ENCODE measurements at places on chromosomes 16 and 17.

DNA sequence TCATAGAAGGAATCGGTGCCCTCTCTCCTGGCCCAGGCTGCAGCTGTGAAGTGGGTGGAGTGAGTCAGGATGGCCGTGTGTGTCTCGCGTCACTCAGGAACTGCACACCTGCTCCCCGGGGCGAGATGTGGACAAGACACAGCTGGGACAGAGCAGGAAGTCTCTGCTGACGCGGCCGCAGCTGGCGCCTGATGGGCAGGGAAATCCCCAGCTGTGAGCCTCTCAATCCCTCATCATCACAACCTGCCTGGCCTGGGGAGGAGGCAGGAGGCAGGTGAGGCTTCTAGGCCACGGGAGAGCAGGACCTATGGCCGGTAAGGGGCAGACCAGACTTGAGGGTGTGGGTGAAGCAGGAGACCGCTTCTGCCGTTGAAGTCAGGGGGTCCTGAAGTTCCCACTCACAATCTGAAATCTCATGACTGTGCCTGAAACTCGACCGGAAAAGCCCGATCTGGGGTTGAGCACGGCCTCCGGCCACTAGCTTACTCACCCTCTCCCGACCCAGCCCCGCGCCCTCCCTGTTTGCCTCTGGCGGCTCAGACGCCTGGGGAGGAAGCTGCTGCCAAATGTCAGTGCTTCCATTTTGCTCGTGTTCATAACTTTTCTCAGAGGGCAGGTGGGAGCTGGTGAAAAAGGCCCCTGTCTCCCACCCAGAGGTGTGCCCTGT is 1.1 kb upstream of the TRPV3 start:
- DNase-seq: peak; percentile 54

DNA sequence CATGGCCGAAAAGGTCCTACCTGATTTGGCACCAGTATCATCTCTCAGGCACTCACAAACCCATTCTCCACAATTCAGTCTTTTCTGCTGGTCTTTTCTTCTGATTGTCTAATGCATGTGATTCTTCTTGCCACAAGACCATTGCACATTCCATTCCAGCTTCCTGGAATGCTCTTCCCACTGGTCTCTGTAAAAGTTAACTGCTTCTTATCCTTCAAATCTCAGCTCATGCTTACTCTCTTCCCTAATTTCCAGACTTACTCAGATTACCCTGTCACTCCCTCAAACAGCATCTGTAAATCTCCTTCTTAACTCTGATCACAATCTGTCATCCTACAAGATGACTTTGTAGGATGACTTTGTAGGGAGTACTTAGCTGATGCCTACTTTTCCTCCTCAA is 320.2 kb downstream of the MAP2K6 start:
- DNase-seq: no peak

DNA sequence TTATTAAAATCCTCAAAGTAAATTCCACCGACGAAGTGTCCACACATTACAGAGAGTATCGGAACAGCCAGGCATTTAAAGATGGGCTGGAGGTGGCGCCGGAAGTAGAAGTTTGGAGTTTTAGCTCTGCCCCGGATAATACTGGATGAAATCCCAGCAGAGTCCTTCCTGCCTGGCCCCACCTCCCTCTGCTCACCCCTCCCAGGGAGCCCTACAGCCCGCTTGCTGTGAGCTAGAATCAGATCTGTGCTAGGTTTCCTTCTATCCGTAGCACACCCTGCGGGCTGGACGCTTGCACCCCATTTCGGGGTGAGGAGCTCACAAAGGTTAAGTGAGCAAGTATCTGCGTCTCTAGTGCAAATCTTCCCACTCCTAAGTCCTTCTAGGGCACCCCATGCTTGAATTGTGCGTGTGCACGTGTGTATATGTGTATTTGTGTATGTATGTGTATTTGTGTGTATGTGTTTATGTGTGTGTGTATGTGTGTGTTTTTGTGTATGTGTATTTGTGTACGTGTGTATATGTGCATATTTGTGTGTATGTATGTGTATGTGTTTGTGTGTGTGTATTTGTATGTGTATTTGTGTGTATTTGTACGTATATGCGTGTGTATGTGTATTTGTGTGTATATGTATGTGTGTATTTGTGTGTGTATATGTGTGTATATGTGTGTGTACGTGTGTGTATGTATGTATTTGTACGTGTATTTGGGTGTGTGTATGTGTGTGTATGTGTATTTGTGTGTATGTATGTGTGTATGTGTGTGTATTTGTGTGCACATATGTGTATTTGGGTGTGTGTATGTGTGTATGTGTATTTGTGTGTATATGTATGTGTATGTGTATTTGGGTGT is 61.4 kb downstream of the HAPSTR1 start:
- DNase-seq: no peak

DNA sequence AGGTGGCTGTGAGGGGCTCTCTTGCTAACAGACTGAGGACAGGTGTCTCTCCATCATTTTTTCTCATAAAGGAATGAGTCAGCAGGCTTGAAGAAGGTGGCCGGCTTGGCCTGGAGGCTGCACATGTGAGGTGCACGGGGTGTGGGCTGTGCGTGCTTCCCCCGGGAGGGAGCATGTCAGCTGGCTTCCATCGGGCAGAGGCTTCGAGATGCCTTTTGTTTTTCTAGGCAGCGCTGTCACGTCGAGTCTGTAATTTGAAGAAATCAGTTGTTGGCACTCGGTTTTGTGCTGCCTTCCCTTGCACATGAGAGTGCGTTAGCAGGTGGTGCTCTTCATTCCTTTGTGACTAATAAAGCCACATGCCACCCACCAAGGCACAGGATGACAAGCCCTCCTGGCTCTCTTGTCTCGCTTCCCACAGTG is 89.7 kb downstream of the NPIPB11 start:
- no peak for DNase-seq

DNA sequence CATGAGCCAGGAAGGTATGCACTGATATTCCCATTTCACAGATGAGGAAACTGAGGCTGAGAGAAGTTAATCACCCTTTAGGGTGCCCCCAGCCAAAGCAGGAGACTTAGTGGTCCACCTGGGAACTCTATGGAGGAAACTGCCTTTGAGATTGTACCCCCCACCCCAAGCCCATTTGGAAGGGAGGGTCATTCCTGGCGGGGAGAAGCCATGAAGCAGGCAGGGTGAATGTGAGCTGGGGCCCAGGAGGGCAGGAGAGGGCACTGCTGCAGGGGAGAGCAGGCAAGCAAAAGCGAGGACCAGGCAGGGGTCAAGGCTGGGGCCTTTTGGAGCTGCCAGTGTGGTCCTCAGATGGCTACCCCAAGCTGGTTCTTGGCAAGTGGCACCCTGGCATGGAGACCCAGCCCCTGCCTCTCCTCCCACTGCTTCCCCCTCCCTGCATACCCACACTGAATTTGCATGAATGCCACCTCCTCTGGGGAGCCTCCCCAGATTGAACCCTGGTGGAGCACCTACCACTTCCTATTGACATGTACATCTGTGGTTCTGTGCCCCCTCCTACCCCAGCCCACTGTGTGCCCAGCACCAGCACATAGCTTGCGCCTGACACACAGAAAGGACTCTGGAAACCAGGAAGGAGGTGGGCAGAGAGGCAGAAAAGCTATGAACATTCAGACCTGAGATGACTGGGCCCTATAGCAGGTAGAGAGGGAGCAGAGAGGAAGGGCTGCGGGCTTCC is 965 bp upstream of the TMC6 start:
- peak; percentile 56 for DNase-seq

- DNase-seq: no peak
These were observed 58.9 kb downstream of the IL21R start for GRCh38 chr16:27460663-27461482.

DNA sequence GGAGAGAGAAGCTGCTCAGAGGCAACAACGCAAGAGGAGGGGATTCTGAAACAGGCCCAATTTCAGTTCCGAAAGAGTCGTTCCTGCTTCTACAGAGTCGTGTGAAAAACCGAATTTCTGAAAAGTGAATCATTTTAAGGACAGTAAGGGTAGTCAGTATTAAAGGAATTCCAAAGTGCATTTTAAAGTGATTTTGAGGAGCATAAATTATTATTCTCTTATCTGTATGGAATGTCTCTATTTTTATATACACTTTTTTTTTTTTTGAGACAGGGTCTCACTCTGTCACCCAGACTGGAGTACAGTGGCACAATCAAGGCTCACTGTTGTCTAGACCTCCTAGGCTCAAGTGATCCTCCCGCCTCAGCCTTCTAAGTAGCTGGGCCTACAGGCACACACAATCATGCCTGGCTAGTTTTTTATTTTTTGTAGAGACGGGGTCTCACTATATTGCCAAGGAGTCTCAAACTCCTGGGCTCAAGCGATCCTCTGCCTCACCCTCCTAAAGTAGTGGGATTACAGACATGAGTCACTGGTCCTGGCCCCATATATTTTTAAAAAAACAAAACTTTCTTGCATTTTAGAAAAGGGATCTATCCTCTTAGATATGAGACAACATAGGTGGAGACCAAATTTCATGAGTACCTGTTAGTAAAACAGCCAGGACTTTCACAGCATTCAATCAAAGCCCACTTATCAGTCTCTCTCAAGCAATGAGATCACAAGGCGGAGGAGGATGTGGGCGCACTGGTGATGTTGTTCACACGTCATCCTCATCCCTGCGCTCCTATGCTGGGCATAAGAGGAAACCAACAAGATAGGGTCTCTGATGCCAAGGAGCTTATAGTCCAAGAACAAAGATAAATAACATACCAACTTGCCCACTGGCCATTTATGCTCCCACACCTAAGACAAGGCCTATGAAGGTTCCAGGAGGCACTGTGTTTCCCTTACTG is 53.2 kb downstream of the SMG6 start:
- DNase-seq: peak; percentile 39

- no peak for DNase-seq
These were observed 39.1 kb downstream of the RMI2 start for GRCh38 chr16:11384184-11384955.

Data from central memory CD4-positive, alpha-beta T cell (primary cell).